ENCODE measurements at places on chromosomes 1 and 21.

- DNase-seq = no peak
These were observed 335.7 kb upstream of the SNX7 start for GRCh38 chr1:98325646-98326440.

- DNase-seq = no peak
These were observed 564.4 kb downstream of the MATN1 start for GRCh38 chr1:30159015-30159414.

GRCh38 chr1:11673089-11673769 is 7.7 kb downstream of the MAD2L2 start:
- DNase-seq = no peak

GRCh38 chr1:39617488-39618049 is 21.9 kb downstream of the HEYL start:
- no peak for DNase-seq

- no peak for DNase-seq
These were observed 1.6 kb upstream of the PTGS2 start for GRCh38 chr1:186681801-186682200.

GRCh38 chr1:1591452-1591851 is 8.5 kb downstream of the FNDC10 start:
- DNase-seq = no peak

GRCh38 chr1:210758761-210759160 is 375.2 kb downstream of the KCNH1 start:
- no peak for DNase-seq

GRCh38 chr1:222555992-222556615 is 8.2 kb upstream of the HHIPL2 start:
- no peak for DNase-seq

- DNase-seq = peak; percentile 10
These were observed 15.3 kb downstream of the SEMA6C start for GRCh38 chr1:151130987-151131586.

DNA sequence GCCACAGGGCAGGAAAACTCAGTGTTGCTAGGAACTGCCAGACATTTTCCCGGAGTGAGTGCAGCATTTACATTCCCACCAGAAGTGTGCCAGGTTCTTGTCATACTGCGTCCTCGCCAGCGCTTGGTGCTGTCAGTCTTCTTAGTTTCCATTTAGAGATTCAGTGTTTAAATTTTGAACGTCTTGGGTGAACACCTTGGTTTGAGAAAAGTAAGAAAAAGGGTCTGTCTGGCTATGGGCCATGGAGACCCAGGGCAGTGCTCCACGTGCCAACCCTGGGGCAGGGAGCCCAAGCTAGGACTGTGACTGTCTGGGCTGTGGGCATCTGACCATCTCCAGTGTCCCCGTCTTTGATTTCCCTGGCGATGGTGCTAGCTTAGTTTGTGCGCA is 16.0 kb downstream of the IBA57 start:
- no peak for DNase-seq

GRCh38 chr1:163174524-163175437 is 27.9 kb downstream of the RGS5 start:
- no peak for DNase-seq

DNA sequence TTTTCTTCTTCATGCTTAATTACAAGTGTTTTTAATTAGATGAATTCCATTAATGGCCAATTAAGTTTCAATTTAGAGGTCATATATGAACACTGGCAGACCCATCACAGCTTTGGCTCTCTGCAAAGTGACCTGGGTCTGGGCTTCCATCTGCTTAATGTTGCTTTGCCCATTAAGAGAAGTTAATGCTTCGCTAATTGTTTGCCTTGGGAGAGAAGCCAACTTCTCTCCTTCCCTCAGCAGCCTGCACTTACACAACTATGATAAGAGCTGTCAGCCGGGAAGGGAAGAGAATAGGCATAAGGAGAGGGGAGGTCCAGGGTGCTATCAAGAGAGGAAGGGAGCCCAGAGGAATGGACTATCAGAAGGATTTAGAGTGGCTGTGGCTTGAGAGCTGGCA is 29.0 kb upstream of the CCDC190 start:
- no peak for DNase-seq

DNA sequence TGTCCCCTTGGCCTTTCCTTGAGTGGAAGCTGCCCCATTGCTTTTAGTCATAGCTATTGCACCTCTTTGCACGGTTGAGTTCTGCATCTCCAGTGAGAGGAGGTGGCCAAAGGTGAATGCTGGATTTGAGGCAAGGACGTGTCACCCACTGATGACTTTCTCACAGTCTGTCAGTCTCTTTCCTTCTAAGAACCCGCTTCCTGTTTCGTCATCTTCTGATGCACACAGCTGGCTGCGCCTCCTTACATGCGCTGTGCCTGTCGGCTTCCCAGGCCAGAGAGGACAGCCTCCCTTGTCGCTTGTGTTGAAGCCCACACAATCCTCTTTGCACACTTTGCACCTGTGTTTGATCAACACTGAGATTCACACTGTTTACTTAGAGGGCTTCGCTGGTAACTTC is 41.8 kb upstream of the PWP2 start:
- no peak for DNase-seq

- no peak for DNase-seq
These were observed 37.0 kb upstream of the ATP6V1G3 start for GRCh38 chr1:198577444-198577843.

DNA sequence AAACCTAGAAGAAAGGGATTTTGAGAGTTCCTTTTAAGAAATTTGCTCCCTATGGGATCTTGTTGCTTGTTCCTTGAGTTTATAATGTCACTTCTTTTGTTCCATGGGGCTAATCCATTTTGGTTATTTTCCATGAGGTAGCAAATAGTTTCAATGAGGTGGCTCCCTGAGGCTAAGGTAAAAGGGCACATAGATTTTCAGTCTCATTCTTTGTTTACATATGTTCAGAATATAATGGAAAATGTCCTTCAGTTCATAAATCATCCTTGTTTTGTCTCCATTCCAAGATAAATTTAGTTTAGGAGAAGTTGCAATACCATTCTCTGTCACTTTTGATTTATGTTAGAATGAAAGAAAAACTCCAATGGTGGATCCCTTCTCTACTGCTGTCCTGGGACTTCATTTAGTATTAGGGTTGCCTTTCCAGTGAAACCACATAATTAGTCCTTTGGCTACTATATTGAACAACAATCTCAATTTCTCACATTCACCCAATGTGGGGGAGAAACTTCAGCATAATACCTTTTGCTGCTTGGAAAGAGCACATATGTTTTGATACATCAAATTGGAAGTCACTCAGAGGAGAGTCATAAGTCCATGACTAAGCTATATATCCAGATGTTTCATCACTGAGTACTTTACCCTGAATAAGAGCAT is 80.9 kb upstream of the ADAMTS5 start:
- DNase-seq = no peak

- DNase-seq = peak; percentile 4
These were observed 193.6 kb downstream of the RPS6KC1 start for GRCh38 chr1:213244664-213245091.

GRCh38 chr1:178969226-178969987 is 56.3 kb upstream of the FAM20B start:
- no peak for DNase-seq

GRCh38 chr1:245870698-245871097 is 636.4 kb downstream of the SMYD3 start:
- DNase-seq = no peak

DNA sequence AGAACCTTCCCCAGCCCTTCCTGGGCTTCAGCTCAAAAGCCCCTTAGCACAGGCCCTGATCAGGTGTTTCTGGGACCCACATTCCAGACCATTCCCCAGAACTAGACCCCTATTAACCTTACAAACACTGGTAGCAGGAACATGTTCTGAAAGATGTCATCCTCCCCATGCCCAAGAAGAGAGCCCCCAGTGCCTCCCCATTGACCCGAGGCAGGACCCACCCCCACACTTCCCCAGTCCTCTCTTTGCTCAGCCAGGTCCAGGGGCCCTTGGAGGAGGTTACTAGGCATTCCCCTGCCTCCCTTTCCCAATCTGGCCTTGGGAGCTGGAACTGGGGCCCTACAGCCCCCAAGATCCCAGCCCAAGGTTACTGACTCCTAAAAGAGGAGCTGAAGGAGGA is 38.9 kb upstream of the HMGB4 start:
- no peak for DNase-seq

- DNase-seq = no peak
These were observed 2.5 kb downstream of the FCRL4 start for GRCh38 chr1:157595356-157595755.

DNA sequence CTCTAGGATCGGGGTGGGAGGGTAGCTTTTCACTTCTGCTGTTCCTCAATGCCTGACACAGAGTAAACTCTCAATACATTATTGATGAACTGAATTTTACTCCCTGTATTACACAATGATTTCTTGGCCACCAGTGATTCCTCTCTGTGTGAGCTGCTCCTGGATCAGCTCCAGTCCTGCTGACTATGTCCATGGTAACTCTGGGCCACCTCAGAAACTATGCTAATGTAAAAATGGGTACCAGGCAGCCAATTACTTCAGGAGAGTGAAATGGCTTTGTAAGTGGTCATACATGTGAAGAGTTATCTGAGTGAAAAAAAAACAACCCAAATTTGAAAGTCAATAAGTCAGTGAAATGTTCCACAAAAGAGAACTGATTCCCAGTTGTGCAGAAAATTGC is 311.0 kb downstream of the KCNH1 start:
- DNase-seq = no peak

DNA sequence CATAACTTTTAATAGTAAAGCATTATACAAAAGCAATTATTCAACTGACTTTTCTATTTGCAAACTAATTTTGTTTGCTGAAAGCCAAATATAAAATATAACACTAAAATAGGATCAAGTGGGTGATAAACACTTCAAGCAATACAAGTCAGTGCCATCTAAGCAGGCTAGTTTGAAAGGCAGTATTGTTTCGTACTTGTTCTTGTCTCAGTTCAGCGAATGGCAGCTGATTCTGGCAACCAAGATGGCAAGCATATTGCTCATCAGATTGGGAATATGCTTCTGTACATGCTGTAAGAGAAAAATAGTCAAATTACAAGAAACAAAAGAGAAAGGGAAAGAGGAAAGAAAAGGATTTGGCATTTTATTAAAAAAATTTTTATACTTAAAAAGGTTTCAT is 7.5 kb downstream of the TMEM59 start:
- DNase-seq = no peak

DNA sequence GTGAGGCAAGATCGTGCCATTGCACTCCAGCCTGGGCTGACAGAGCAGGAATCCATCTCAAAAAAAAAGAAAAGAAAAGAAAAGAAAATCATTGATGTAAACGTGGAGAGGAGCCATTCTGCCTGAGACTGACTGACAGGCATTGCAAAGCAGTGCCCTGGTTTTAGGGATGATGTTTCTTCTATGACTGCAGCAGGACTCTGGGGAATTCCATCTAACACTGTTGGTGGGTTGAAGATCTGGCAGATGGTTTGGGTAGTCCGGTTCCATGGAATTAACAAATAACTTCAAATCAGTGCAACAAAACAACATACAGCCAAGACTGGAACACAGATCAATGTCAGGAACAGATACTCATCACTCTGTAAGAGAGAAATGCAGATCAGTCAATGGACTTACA is 17.8 kb upstream of the LAMC2 start:
- DNase-seq = no peak

DNA sequence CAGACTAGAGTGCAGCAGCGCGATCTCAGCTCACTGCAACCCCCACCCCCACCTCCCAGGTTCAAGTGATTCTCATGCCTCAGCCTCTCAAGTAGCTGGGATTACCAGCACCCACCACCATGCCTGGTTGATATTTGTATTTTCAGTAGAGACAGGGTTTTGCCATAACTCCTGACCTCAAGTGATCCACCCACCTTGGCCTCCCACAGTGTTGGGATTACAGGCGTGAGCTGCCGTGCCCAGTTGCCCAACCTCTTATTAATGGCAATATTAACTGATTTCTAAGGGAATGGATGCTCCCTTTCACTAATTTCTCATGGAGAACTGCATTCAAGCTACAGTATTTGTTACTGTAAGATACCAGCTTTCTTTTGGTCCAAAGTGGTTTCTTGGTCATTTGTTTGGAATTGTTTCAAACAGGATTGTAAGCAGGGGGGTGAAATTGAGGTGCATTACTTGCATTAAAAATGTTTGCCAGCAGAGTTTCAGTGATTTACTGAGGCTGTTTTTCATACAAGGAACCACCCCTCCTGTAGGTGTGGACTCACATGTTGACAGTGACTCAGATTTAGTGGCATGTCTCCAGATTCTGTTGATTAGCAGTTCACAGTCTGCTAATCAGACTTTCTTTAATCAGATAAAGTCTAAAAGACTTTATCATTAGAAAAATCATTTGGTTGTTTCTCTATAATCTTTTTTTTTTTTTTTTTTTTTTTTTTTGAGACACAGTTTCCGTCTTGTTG is 3.9 kb upstream of the TGFBR3 start:
- no peak for DNase-seq

GRCh38 chr1:37035796-37036666 is 1.7 kb upstream of the GRIK3 start:
- no peak for DNase-seq

DNA sequence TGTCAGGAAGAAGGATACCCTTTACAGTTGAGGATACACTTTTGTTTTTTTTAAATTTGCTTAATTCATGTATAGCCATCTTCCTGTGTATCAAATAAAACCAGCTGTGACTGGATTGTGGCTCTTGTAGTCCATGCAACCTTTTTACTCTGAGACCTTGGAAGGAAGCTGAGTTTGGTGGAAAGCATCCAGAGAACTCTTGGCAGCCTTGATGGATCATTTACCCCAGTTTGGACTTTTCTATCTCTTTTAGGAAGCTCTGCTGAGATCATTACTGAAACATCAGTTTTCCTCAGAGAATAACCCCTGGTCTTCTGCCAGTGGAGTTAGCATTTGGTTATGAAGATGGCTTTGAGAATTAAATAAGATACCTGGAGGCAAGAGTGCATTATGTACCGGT is 21.2 kb upstream of the APOBEC4 start:
- DNase-seq = no peak

DNA sequence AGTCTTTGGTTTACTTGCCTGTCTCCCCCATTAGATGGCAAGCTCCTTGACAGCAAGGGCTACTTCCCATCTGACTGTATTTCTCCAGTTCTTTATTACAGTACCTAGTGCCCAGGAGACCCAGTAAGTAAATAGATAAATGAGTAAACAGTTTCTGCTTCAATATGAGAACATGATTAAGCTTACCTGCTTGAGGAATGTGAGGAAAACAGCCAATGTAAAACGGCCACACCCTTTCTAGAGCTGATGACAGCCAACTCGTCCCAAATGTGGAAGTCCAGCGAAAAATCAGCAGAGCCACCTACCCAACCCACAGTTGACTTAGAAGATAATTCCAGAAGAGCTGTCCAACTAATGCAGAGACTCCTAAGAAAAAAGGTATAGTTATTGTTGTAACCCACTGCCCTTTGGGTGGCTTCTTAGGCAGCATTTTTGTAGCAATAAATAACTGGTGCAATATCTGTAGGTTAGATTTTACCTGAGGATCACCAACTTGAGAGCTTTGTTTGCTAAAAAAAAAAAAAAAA is 6.5 kb upstream of the DR1 start:
- no peak for DNase-seq

- no peak for DNase-seq
These were observed 29.7 kb downstream of the EPHA2 start for GRCh38 chr1:16126160-16126559.

GRCh38 chr1:3679098-3679555 is 26.8 kb downstream of the TP73 start:
- DNase-seq = no peak
